ENCODE measurements at places on chromosomes 1 and 21.
A peak's percentile ranks its signal among the peaks of the same experiment; 100 is the strongest.

GRCh38 chr1:243842978-243843511 is 7.0 kb downstream of the AKT3 start:
- no peak for DNase-seq

DNA sequence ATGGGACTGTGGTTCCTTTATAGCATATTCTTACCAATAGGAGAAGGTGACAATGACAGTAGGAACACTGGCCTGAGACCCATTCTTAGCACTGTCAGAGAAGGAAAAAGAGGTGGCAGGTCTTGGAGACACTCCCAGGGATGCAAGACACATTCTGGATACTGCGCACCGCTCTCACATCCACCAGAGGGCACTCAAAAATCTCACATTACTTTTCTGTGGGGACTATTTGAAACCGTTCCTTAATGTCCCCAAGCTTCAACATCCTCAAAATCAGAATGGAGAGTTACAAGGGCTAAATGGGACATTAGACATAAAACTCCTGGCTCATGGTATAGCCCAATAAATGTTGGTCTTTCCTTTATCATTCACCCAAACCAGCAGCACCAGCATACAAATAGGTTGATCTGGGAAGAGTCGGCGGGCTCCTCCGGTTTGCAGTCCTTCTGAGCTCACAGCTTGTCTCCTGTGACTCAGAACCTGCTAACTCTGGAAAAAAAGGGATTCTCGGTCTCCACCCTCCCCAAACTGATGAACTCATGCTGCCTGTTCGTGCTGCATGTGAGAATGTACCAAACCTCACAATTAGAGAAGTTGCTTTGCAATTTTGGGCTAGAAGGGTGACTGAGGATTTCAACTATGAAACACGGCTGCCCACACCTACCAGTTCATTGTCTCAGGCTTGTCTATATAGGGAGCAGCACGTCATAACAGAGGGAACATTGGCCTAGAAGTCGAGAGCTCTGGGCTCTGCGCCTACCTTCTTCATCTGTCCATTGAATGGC is 40.2 kb downstream of the IL12RB2 start:
- no peak for DNase-seq

- DNase-seq = no peak
Observed at GRCh38 chr1:156505679-156506298, 5.2 kb upstream of the MEF2D start.

DNA sequence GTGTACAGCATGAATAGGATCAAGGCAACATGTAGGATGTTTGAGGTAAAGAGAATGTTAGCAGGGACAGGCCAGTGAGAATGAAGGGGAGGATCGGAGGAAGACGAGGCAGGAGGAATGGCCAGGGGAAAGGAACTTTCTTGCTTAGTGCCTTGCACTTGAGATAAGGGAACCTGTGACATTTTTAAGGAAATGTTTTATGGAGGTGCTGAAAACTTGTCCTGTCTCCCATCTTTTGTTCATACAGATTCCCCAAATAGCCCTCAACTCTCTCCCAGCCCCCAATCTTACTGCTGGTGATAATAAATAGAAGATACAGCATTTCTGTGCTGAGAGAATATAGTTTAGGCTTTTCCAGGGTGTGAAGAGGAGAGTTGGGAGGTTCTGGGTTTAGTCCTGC is 13.6 kb downstream of the ATP8B2 start:
- no peak for DNase-seq

DNA sequence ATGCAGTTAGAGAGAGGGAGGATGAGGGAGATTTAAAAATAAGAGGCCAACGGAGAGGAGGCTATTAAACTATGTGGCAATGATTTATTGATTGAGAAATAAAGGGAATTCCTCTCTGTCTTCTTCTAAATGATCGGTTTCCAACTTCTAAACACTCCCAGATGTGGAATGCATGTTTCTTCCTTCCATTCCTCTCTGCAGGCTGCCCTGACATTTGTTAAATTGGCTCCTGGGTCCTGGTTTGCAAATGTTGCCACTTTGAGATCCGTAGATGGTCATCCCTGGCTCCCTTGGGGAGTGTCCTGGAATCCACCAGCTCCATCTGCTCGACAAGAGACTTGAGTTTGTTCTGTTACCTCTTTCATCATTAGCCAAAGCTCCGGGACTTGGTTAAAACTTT is 10.3 kb upstream of the C1orf198 start:
- no peak for DNase-seq

DNA sequence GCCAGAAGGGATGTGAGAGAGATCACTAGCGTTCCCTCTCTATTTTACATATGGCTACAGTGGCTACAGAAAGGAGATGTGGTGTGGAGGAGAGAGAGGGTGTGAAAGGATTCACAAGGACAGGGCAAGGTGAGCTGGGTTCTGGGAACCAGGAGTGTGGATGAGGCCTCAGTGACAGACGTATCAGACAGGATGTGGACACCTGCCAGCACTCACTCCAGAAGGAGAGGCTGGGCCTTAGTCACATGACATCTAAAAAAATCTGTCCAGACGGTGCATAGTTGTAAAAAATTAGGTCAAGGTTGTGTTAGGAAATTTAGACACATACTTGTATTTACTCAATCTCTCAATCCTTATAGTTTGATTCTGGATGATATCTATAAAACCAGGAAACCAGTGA is 10.6 kb downstream of the TRIM67 start:
- no peak for DNase-seq

DNA sequence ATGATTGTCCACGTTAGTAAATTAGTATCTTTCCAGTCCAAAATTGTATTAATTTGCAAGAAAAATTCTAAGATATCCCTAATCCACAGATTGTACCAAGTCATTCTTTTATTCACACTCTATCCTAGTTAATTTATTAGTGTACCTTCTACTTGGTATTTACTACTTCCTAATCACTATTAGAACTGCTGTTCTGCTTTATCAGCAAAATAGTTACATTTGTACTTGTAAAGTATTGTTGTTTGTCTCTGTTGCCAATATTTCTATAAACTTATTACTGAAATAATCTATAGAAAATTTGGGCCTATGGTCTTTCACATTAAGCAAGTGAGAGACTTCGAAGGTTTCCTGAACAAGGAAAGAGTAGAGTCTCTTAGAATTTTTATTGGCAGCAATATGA is 5.6 kb upstream of the CRP start:
- no peak for DNase-seq

GRCh38 chr21:14513804-14514203 is 32.3 kb downstream of the SAMSN1 start:
- no peak for DNase-seq

DNA sequence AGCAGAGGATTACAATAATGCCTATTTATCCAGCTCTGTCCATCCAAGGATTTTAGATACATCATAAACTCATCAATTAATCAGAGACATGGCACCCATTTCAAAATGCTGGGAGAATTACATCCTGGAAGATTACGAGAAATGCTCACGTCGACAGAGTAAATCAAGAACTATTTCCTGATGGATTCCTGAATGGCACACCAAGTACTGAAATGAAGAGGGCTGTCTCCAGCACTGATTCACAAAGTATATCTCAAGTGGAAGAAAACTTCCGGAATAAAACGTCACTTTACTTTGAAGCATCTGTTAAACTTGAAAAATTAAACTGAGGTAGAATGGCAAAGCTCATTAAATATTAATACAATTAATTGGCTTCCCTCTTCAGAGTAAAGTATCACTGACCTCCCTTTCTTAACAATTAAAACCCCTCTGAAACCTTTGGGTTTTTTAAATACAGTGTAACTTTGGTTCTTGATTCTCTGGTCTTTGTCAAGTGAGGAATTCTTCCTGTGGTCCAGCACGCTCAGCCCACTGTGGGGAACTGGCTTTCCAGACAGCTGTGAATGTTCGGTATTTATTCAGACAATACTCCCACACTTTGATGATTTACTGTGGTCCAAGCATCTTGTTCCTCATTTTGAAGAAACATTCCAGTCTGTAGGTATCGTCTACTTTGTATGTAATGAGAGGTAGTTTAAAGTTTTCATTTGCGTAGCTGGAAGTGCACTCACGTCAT is 288.0 kb downstream of the NFIA start:
- no peak for DNase-seq

DNA sequence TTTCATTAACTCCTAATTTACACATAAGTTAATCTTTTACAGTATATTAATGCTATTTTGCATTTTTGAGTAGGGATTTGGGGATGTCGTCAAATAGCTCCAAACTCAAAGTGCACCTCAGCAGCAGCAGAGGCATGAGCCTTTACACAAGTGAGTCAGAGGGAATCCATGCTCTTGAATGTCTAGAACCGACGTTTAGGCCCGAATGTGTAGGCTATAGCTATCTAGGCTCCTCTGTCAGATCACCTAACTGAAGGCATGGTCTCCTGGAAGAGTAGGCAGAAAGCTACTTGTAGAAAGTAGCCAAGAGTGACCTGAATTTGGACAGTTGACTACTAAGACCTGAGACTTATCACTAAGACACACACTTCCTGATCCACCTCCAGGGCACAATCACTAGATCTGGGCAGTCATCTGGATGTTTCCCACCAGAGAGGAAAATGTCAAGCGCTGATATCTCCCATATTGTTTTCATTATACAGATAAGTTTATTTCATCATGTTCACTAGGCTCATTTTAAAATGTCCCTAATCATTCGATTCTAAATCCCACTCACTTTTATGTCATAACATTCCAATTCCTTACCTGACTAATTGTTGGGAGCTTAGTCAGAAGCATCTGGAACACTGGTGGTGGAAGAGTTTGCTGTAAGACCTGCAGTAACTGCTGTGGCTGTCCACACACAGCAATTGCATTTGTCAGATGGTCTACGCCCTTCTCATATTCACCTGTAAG is 15.3 kb downstream of the TOMM20 start:
- DNase-seq = no peak

DNA sequence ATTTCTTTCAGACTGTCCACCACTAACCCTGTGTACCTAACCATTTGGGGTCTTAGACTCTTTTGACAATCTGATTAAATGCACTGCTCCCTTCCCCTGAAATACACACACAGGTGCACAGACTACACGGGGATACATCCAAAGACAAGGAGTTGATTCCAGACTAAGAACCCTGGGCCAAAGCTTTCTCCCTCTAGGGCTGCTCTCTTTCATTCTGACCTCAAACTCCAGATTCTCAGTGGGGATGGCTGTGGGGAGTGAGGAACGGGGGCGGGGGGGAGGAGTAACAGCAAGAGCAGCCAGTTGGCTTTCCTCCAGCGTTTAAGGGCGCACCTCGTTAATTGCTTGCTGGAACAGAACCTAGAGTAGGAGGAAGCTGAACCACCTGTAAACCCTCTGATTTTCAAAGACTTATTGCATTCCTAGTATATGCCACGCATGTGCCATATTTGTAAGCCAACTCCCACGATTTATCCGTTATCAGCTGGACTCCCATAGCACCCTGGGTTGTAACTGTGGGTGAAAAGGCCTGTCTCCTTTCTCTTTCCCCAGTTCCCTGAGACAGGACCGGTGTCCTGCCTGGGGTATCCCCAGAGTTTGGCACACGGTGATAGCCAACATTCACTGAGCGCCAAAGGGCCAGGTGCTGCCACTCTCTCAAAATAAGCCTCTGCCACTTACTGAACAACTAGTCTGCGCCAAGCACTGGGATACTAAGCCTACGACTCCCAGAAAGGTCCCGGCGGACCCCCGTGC is 920 bp downstream of the MTHFR start:
- DNase-seq = no peak

GRCh38 chr1:40338745-40339419 is 21.8 kb upstream of the COL9A2 start:
- DNase-seq = peak; percentile 78

DNA sequence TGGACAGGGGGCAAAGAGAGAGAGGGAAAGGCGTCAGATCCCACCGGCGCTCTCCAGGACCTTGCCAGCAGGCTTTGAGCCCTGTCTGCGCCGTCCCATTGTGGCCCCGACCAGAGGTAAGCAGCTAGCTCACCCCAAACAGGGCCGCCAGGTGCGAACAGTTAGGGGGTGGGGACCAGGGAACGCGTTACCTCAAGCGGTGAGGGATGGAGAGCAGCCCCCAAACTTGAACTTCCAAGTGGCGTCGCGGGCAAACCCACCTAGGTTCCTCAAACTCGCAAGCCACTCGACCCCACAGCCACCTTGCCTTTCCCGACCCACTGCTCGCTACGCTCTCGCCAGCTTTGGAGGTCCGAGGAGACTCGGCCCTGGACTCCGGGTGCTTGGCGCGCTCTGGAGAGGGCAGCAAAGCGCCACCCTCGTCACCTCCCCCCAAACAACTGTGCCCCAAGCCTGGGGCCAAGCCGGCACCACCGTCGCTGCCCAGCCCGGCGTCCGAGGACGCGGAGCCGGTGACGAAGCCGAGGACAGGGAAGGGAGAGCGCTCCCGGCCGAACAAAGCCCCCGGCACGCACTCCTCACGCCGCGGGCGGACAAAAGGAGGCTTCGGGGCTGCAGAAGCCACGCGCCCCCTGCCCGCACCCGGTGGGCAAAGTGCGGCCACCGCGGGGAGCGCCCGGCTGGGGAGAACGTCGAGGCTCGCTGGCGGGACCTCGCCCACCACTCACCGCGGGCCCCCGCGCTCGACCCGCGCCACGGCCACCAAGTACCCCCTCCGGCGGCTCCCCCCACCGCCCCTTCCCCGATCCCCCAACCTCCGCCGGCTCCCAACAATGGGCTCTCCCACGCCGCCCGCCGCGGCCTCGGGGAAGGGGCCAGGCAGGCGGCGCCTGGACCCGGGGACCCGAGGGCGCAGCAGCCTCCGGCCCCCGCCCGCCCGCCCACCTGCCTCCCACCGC is 976 bp downstream of the SSBP3 start:
- no peak for DNase-seq
